ENCODE measurements at places on chromosomes 2 and 18.
A peak's percentile ranks its signal among the peaks of the same experiment; 100 is the strongest.

DNA sequence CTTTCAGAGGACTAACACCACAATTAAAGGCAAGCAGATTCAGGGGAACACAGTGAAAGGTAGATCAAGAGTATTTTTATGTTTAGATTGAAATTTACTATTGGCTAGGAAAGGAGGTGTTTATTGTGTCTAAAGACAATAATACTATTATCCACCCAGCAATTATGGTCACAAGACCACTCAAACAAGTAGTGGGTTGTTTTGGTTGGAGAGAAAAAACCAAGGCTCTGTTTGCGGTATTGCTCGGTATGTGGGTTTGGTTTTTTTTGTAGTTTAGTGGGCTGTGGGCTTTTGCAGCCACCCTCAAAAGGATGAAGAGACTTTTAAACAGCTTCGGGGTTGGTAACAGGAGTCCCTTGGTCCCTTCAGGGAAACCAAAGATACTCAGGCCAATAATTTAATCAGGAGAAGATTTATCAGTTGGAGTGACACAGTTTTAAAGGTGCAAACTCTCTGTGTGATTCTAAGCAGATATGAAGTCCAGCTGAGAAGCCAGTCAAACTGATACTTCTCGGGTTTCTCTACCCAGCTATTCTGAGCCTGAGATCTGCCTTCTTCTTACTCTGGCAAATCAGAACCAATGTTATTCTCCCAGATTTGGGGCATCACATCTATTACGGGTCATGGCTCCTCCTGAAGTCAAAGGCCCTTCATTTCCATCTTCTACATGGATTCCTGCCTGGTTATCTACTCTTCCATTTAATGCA is 55.3 kb downstream of the DCC start:
- no peak for DNase-seq

GRCh38 chr2:191325651-191326365 is 80.6 kb downstream of the MYO1B start:
- peak; percentile 57 for DNase-seq

DNA sequence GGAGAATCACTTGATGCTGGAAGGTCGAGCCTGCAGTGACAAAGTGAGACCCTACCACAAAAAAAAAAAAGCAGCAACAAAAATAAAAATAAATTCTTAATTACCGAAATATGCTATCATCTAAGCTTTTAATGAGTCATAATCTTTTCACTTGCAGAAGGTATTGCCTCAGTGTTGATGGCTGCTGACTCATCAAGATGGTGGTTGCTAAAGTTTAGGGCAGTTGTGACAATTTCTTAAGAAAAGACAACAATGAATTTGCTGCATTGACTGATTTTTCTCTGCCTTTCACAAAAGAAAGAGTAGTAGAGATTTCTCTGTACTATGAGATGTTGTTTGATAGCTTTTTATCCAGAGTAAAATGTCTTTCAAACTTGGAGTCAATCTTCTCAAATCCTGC is 1809.0 kb downstream of the SUCLG1 start:
- DNase-seq: peak; percentile 31

DNA sequence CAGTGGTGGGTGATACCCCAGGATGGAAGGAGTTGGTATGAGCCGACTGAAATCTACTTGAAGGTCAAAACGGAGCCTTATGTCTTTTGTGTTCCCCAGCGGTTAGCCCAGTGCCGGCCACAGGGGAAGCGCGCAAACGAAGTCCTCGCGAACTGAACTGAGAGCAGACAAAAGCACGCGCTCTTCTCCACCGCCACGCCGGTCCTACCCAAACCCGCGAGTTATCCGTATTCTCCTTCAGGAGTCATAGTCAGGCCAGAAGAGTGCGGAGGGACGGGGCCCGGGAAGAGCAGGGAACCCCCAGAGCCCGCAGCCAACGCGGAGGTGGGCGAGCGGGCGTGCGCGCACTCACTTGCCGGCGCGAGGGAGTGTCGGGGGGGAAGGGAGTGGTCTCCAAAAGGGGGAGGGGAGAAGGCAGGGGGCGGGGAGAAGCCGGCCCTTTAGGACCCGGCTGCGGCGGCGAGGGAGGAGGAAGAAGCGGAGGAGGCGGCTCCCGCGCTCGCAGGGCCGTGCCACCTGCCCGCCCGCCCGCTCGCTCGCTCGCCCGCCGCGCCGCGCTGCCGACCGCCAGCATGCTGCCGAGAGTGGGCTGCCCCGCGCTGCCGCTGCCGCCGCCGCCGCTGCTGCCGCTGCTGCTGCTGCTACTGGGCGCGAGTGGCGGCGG is at the start of gene IGFBP2:
Gene IGFBP2, plus strand, starts transcription at position 469 of the 664 bp plus-strand sequence. Its CDS starts 104 bp downstream, at position 573.
- peak; percentile 34 for DNase-seq

GRCh38 chr18:49024804-49025421 is 74.1 kb upstream of the SMAD7 start:
- no peak for DNase-seq

DNA sequence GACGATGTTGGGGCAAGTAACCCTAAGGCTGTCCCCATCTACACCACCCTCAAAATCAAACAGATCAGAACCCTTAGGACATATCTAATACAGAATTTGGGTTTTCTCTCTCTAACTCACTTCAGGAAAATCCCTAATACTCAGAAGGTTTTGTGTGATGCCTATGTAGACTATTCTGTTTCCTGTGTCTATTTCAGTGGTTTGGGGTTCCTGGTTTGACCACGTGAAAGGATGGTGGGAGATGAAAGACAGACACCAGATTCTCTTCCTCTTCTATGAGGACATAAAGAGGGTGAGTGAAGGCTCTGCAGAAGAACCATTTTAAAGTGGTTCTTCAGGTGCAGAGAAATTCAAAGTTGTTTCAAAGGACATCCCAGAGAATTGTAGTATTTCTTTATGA is 16.3 kb downstream of the SULT1C2 start:
- DNase-seq: no peak

GRCh38 chr2:119478188-119478977 is 45.9 kb downstream of the SCTR start:
- no peak for DNase-seq
